Tibial nerve (tissue), 4 donors: ENCODE measurements at places on chromosomes 6 and 20. TPM values are rescaled to one million over a fixed set of nuclear protein-coding genes. Genes with fewer than 3 reads are reported as not detected.

Gene EPB41L1
- 24.0 TPM for total RNA-seq

DNA sequence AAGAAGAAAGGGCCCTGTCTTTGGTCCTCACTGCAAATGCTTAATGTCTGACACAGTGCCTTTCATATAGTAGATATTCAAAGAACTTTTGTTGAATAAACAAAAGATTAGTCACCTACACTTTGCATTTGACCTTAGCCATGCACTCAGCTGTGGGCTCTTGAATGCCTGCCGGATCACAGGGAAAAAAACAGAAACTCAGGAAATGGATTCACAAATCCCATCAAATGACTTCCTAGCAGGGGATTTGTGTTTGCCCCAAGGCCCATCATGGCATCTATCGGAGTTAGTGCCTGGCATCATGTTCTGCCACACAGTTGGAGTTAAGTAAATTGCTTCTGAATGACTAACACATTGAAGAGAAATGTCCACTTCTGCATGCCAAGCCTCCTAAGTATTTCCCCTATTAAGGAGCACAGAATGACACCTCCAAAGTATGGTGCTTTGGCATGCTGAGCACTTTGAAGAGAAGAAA, 72.3 kb upstream of the DST start:
- no peaks in the 10 kb centered on the region for H3K27me3 ChIP-seq
- H3K27ac ChIP-seq: peak overlapping the region; percentile 74
- no peaks in the 10 kb centered on the region for H3K36me3 ChIP-seq

DNA sequence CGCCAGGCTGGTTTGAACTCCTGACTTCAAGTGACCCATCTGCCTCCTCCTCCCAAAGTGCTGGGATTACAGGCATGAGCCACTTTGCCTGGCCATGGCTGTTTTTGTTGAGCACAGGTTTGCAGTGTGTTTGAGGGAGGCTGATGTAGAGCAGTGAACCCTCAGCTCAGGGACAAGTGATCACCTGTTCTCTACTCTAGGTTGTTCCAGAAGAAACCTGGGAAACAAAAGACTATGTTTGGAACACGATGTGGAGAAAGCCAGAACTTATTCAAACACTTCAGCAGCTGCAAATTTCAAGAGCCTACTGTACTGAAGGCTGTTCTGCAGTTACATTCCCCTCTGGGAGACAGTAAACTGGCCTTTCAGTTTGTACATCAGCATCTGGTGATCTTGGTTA, 4.7 kb downstream of the TULP1 start:
- H3K4me3 ChIP-seq: no peak overlapping the region
- H3K4me1 ChIP-seq: no peaks in the 10 kb centered on the region
- no peak for DNase-seq
- no peaks in the 10 kb centered on the region for H3K36me3 ChIP-seq

DNA sequence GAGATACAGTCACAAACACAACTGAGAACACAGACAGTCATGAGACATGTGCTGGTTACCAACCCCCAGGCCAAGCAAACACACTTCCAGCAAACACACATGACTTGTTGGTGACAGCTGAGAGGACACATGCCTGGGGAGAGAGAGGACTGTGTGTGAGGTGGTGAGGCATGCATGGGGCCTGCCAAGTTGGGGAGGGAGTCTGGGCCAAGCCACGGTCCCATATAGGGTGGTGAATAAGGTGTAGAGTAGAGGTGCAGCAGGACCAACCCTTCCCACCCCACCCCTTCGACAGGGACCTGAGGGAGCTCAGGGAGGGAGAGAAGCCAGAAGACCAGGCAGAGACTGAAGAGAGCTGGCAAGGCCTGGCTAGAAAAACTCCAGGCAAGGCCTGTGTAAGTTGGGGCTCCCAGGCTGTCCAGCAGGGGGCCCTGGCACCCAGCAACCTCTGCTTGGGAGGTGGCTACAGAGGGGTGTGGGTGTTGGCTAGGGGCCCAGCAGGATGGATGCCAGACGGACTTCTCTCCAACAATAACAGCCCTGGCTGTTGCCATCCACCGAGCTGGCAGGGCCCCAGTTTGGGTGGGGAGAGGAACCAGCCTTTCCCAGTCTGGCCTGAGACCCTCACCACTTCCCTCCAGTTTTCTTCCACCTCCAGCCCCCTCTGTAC, 2.0 kb upstream of the SLC29A1 start:
- H3K27me3 ChIP-seq: no peaks in the 10 kb centered on the region
- no peaks in the 10 kb centered on the region for H3K4me1 ChIP-seq
- H3K36me3 ChIP-seq: no peaks in the 10 kb centered on the region
- H3K27ac ChIP-seq: peak overlapping the region; percentile 88

- H3K27me3 ChIP-seq: no peaks in the 10 kb centered on the region
- peak overlapping the region; percentile 36 for H3K27ac ChIP-seq
- no peak for DNase-seq
- H3K36me3 ChIP-seq: no peaks in the 10 kb centered on the region
- H3K4me1 ChIP-seq: peaks cover 3% of the 10 kb centered on the region
- no peak overlapping the region for H3K4me3 ChIP-seq
Measured at GRCh38 chr6:137697267-137697938, 169.7 kb upstream of the TNFAIP3 start.

GRCh38 chr6:47047479-47048407, 5.6 kb upstream of the ADGRF1 start:
- H3K36me3 ChIP-seq: no peaks in the 10 kb centered on the region
- H3K27me3 ChIP-seq: no peaks in the 10 kb centered on the region
- H3K27ac ChIP-seq: no peak overlapping the region
- no peak overlapping the region for H3K4me3 ChIP-seq
- peak; percentile 74 for DNase-seq

GRCh38 chr6:79964607-79965081, 17.3 kb upstream of the ELOVL4 start:
- H3K36me3 ChIP-seq: no peaks in the 10 kb centered on the region
- DNase-seq: no peak
- H3K27ac ChIP-seq: no peak overlapping the region

DNA sequence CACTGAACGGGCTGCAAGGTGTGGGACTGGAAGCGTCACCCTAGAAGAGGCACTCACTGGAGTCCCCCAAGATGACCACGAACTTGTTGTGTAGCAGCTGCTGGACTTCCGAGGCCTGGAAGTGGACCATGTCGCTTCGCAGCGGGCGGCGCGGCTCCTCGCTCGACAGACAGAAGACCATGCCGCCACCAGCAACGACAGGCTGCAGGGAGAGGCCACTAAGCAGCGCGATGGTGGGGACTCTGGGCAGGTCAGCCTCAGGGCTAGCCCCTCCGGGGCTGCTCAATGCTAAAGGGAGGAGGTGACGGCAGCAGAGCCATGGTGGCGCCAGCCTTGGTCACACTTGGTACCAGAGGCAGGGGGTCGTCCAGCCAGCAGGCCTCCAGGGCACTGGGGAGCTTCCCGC, 720 bp downstream of the PCED1A start:
- H3K36me3 ChIP-seq: peaks cover 50% of the 10 kb centered on the region
- peak overlapping the region; percentile 94 for H3K27ac ChIP-seq
- DNase-seq: no peak
- H3K4me3 ChIP-seq: peak overlapping the region; percentile 99
- H3K27me3 ChIP-seq: no peaks in the 10 kb centered on the region
- H3K4me1 ChIP-seq: peaks cover 11% of the 10 kb centered on the region
